ENCODE measurements at places on chromosomes 7 and 10.
A peak's percentile ranks its signal among the peaks of the same experiment; 100 is the strongest.

- no peak for DNase-seq
These were observed 48.5 kb downstream of the GNAT3 start for GRCh38 chr7:80463272-80463920.

DNA sequence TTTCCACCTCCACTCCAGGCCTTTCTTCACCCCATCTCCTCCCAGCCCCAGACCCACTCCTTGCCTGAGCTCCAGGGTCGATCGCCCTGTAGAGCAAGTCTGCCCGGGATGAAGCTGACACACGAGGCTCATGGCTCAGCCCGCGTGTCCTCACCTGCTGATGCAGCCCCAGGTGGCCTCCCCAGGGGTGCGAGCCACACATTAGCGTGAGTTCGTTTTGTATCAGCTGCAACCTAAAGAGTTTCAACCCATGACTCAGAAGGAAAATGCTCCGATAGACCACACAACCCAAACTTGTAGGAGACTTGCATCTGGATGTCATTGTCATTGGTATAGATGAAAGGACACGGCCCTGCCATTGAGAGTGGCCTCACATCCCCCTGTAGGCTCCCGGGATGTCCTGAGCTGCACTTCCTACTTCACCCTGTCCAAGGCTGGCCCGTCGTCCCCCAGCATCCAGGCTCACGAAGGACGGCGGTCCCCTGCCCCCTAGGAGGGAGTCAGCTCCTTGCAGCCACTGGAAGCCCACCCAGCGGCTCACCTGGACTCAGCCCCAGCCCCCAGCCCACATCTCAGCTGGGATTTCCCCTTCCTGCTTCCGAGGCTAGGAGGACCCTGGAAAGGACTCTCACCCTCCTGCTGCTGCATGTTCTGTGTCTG lies 97.7 kb downstream of the HTR5A start:
- no peak for DNase-seq

DNA sequence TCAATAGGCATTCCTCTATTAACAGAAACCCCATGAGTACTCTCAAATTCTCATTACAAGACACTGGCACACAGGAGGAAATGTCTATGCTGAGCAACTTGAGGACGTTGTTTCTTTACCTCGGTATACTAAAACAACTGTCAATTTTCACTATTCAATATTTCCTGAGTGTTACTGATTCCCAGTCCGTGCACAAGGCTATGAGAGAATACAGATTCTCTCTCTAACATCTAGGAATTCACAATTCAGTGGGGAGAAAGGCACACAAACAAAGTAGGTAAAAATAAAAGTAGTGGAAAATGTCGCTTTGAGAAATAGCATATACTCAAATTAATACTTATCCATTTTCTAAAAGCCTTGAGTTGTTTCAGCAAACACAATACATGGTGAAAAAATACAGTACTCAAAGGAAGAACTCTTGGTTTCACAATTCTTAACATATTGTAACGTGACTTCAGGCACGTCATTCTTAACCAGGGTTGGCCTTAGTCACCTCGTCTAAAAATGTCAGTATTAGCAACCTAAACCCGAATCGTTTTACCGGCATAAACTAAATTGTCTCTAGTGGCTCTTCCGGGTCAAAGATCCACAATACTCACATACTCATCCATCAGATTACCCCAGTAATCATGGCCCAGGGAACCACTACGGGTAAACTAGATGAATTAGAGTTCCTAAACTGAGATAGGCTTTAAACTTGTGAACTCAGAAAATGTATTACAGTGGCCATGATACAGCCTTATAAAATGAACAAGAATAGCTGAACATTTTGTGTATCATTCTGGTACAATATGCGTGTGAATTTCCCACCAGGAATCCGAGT lies 1.5 kb downstream of the IPMK start:
- DNase-seq = peak; percentile 63

GRCh38 chr7:26497801-26498596 lies 206.3 kb downstream of the SNX10 start:
- DNase-seq = peak; percentile 78

GRCh38 chr10:24382979-24383663 lies 174.2 kb downstream of the KIAA1217 start:
- DNase-seq = no peak

GRCh38 chr7:23335136-23335535 lies 36.0 kb downstream of the MALSU1 start:
- DNase-seq = peak; percentile 13

DNA sequence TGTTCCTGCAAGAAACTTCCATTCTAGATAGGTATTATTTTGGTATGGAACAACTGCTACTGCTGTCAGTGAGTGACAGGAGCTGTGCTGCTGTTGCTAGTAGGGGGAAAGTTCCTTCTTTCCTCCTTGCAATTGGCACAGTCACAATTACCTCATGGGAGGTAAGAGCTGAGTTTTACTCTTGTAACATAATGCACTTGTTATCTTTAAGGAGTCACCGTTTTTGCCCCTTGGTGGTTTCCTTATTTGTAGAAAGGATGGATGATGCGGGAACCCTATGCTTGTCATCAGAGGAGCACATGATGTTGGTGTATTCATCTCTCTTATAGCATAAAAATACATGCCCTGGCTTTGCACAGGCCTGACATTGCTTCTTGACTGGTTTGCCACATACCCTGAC lies 234.7 kb upstream of the NPY start:
- DNase-seq = no peak

DNA sequence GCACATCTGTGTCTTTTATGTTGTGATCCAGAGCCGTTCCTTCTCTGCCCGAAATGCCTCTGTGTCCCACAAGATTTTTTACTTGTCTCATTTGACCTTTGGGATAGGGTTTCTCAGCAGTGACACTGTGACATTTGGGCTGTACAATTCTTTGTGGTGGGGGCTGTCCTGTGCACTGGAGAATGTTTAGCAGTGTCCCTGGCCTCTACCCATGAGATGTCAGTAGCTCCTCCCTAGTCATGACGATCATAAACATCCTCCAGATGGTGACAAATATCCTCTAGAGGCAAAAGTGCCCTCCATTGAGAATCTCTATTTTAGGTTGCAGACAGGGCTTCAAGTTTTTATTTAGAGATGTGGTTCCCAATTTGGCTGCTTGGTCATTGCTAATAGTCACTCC lies 91.3 kb downstream of the PPP1R17 start:
- DNase-seq = no peak

DNA sequence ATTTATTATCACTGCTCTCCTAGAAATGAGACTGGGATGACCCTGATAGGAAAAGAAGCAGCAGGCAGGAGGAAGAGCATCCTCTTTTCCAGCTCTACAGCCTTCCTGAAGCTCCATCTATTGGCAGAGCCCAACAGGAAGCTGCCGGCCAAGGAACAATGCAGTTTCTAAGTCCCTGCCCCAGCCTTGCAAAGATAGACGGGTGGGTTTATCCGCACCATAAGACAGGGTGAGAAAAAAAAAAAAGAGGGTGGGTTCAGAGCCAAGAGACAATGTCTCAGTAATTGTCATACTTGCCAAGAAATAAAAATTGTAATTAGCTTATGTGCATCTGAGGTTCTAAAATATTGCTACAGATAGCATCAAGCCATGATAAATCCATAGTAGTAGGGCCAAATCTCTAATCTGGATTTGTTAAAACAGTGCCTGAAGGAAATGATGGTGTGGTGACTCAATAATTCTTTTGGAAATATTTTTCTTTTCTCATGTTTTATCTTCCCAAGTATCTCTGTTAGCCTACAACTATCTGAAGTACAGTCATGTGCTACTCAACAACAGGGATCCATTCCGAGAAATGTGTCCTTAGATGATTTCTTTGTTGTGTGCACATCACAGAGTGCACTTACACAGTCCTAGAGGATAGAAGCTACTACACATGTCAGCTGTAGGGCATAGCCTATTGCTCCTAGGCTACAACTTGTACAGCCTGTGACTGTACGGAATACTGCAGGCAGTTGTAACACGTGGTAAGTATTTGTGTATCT lies 242.9 kb upstream of the CXCL12 start:
- no peak for DNase-seq

DNA sequence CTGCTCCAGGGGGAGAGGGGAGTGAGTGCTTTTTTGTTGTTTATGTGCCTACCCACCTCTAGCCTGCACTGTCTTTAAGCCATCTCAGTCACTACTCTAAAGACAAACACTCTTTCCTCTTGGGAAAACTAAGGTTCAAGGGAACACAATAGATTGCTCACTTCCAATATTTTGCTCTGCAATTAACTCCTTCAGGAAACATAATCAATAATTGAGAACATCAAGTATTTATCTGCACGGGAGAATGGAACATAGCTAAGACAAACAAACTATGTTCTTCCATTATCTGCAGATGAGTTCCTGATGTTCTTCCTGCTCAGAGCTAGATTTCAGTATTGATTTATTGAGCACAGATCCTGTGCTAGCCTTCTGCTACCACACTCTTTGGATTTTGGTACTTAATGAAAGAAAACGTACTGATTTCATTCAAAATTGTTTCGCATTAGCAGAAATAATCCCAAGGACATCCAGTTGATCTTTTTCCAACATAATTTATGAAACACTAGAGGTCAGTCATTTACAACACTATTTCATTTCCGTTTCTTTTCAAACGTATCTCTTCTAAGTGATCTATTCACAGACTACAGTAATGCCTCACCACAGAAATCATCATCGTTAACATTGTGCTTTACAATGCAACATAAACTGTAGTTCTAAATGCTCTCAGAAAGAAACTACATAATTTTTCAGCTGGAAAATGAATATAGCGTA lies 8.3 kb downstream of the NEBL start:
- DNase-seq = no peak

GRCh38 chr7:43639858-43640491 lies 57.1 kb downstream of the STK17A start:
- DNase-seq = no peak

DNA sequence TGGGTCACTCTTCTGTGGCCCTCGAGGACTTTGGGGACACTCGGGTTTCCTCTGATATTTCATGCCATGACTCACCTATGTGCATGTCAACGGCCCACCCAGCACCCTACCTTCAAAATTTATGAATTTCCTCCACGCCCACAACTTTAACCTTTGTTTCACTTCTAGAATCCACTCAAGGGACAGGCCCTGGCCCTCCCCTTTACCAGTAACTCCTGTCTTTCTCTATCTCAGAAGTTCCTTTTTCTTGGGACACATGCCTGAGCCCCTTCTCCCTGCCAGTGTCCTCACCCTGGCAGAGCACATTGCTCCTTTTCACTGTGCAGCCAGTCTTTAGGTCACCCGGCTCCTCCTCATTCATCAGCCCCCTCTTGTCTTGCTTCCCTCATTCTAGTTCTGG lies 282.5 kb upstream of the KLF6 start:
- DNase-seq = no peak

DNA sequence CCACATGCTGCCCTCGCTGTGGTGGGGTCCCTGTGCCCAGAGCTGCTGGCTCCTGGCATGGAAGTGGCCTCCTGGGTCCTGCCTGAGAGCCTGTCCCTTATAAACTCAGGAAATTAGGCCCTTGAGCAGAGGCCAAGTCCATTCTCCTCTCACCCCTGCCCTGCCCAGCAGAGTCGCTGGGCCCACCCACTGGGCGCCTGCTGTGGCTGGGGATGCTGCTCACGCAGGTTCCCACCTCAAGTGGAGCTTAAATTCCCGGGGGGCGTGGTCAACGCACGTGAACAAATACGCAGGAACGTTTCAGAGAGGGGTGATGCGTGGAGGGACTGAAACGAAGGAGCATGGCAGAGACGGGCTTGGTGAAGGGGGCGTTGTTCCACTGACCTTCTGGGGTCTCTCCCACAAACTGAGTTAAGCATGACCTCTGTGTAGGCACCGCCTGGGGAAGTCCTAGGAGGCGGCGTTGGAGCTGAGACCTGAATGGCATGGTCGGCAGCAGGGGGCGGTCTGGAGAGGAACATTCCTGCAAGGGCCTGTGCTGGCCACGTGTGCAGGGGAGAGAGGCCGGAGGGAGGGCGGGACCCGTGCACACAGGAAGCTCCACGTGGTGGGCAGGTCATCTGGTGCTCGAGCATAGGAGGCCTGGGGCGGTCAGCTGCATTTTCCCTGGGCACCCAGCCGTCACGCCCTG lies 27.9 kb downstream of the FAM20C start:
- peak; percentile 26 for DNase-seq

GRCh38 chr7:101950450-101951119 lies 133.2 kb downstream of the CUX1 start:
- peak; percentile 45 for DNase-seq

DNA sequence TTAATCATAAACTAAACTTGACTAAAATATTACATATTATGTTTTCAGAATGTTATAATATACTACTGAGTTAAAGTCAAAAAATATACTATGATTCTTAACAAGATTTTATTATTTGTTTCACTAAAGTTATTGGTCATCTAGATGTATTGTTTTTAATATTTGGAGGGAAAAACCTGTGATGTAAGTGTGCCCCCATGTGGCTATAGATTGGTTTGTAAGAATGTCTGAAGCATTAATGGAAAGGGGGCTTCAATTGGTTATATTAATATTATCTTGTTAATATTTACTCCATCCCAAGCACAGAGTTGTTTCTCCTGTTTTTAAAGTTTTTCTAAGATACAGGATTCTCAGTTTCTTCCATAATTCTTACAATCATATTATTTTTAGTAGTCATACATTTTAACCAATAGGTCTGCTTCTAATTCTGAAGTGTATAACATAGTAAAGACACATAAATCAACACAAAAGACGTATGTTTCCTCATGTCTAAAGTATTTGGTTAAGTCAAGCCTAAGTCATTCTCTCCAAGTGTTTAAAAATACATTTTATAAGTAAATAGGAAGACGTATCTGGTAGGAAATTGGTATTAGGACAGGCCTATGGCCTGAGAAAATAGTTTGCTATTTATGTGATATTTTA lies 58.0 kb downstream of the GNAT3 start:
- peak; percentile 49 for DNase-seq

GRCh38 chr10:99375426-99375825 lies 46.3 kb downstream of the CNNM1 start:
- DNase-seq = no peak

GRCh38 chr7:37083311-37084096 lies 359.2 kb upstream of the AOAH start:
- DNase-seq = no peak

- DNase-seq = no peak
These were observed 56.6 kb upstream of the CALD1 start for GRCh38 chr7:134722786-134723322.

DNA sequence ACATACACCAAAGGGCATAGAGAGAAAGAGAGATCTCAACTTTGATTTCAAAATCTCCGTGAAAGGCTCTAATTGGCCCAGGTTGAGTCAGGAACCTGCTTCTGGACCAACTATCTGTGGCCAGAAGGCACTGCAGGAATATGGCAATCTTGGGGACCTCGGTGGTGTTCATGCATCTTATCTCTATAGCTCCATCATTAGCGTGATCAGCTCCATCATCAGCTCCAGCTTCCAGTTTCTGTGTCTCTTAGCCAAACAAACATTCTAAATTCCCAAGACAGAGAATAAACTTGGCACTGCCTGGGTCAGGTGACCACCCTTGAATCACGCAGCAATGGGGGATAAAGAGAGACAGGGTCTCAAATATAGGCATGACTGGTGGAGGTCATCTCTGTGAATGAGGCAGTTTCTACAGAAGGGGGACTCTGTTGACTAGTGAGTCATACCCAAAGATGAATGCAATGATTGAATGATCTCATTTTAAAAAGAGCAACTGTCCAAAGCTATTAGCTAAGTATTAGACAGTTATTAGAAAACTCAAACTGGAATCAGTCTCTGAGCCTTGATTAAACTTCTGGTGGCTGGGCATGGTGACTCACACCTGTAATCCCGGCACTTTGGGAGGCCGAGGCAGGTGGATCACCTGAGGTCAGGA lies 5.4 kb upstream of the NRF1 start:
- no peak for DNase-seq

- DNase-seq = no peak
These were observed 980 bp downstream of the TMEM26 start for GRCh38 chr10:61452151-61452651.

GRCh38 chr10:100569687-100570481 lies 34.1 kb downstream of the HIF1AN start:
- DNase-seq = no peak

- no peak for DNase-seq
These were observed 72.0 kb upstream of the MTPN start for GRCh38 chr7:136049117-136049516.

All from ACHN (cell line).